ENCODE measurements at places on chromosomes 4 and X.
A peak's percentile ranks its signal among the peaks of the same experiment; 100 is the strongest.

GRCh38 chrX:18917831-18918230 lies 66.1 kb downstream of the PHKA2 start:
- no peak for DNase-seq

DNA sequence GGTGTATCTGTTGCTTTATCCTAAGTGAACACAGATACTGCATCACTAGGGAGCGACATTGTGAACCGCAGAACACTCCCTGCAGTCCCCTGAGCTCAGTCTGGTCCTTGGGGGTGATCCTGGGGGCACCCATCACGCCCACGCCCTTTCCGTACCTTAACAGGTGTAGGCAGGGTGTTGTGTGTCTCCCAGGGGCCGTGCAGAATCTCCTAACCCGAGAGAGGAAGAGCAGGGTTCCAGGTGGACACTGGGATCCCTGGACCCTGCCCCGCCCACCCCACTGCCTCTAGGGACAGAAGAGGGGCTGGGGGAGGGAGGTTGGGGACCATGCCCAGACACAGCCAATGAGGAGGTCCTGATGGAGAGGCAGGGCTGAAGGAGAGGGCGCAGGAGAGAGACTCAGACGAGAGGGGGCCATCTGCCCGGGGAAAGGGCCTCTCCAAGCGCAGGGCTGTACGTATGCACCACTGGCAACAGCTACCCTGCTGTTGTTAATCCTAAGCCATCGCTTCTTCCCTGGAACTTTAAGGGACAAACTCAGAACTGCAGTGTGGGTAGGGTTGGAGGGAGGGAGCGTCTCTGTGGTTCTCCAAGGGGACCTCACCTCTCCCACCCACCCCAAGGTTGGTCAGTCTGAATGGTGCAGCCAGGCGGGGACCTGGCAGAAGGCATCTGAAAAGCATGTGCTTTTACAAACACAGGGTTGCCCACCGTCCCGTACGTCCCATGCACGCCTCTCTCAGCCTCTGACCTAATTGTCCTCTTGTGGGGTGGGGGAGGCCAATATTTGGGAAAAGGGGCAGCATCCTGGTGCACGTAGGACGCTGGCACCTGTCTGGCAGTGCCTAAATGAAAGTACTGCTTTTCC lies 2.5 kb downstream of the P2RY8 start:
- peak; percentile 65 for DNase-seq

- DNase-seq = no peak
These were observed 176.0 kb downstream of the SMARCA1 start for GRCh38 chrX:129347291-129347690.

DNA sequence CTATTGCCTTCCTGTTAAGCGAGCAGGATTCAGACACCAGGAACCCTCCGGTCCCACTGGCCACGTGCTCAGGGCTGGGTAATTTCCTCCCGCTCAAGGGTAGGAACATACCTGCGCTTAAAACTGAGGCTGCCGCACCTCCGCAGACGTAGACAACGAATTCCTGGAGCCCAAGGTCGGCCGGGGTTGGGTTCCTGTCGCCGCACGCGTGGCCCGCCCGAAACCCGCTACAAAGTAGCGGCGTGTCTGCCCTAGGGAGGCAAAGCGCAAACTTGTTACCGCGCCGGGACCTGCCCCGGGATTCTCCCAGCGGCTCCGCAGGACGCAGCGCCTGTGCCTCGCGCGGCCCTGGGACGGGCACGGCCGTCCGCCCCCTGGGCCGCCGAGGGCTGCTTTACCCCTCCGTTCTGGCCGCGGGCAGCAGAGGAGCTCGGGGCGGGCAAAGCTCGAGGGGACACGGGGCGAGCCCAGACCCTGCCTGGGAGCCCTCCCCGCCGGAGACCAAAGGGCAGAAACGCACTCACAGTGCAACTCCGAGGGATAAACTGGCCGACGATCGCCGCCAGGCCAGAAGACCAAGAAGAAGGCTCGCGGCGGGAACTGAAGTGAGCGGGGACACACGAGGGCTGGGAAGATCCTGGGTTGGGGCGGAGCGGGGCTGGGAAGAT lies at the start of gene ERVMER34-1:
TSS of gene ERVMER34-1 (minus strand) at position 607 of the 668 bp plus-strand sequence. CDS start 5,905 bp downstream, outside the sequence.
- DNase-seq = peak; percentile 25

GRCh38 chrX:148215726-148216125 lies 234.6 kb downstream of the FMR1NB start:
- no peak for DNase-seq

DNA sequence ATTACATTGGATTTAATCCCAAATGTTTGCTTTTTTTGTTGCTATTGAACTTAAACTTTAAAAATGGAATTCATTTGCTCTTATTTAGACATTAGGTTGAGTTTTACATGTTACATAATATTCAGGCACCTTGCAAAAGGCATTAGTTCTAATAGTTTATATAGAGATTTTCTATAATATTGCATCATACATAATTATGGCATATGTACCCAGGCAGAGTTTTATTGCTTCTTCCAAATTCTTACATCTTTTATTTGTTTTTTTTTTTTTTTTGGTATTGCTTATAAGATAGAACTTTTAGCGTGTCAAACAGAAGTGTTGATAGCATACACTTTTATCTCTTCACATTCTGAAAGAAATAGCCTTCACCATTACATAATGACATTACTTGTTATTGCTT lies 487.7 kb downstream of the GABRG1 start:
- DNase-seq = no peak

DNA sequence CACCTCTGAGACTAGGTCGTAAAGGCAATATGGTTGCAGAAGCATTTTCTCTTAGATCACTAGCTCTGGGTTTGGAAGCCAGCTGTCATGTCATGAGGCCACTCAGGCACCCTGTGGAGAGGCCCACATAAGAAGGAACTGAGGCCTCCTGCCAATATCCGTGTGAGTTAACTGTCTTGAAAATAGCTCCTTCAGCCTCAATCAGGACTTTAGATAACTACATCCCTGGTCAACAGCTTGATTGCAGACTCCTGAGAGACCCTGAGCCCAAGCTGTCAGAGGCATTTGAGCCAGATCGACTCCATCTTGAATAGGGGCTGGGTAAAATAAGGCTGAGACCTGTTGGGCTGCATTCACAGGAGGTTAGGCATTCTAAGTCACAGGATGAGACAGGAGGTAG lies 15.1 kb upstream of the REPS2 start:
- DNase-seq = no peak

- no peak for DNase-seq
These were observed 19.1 kb upstream of the CXCL6 start for GRCh38 chr4:73817341-73817740.

- peak; percentile 15 for DNase-seq
These were observed 1.6 kb upstream of the ABLIM2 start for GRCh38 chr4:8160233-8160560.

DNA sequence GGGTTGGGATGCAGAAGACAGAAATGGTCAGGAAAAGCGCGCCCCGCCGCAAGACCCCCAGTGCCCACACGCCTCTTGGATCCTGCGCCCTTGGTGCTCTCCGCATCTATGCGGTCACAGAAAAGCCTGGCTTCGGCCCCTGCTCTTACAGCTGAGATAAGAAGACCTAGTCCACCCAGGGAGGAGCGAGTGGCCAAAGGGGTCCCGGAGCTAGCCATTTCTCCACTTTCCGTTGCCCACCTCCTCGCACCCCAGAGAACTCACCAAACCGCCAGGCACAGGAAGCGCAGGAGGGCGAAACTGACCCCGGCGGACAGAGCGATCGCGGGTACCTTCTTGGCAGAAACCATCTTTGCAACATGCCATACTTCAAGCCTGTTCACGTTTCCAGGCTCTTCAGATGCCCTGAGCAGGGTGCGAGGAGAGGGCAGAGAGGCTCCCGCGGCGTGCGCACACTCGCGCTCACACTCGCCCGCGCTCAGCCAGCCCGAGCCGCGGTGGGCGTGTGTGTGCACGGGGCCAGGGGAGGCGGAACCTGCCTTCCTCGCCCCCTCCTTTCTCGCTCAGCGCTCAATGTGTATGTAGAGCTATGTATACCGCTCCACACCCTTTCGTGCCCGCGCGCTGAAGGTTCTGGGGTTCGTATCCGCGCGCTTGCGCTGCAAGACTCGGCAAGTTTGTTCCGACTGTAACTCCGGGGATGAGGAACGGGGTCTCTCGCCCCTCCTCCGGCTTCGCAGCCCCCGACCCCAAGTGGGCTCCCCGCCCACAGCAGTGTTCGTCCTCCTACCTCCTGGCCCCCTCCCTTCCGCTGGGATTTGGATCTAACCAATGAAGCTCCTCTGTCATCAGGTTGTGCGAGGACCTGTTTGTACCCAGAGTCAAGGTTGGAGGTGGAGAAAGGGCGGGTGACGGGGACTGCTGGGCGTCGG lies at the start of gene GABRA4:
TSS of gene GABRA4 (minus strand) at position 507 of the 932 bp plus-strand sequence. CDS start at position 350, 157 bp downstream.
- no peak for DNase-seq

DNA sequence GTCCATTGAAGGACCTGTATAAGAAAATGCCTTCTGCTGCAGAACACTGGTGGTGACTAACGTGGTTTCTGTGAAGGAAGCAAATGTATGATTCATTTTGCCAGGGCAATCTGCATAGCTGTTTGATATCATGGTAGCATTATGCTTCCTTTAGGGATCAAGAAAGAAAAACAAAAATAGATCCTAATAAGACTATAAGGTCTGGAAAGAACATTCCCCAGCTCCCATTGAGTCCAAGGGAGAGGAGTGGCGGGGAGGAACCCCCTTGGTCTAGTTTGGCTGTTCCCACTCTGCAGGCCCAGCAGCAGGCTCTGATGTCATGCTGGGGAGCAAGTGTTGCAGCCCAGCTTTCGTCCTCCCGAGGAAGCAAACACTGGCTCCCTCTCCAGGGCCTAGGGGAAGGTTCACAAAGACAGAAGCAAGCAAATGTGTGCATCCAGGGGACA lies 154.5 kb upstream of the GALNT7 start:
- DNase-seq = no peak

DNA sequence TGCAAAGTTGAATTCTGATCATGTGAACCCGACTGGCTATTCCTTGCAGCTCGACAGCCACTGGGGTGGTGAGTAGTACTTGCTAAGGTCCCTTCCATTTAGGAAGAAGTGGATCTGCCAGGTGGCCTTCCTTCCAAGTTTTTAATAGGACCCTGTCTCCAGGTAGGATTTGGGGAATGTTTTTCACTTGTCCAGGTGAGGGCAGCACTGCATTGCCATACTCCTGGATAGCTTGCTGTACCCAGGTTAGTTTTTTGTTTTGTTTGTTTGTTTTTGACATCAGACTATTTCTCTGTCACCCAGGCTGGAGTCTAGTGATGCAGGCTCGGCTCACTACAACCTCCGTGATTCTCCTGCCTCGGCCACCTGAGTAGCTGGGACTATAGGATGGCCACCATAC lies 29.8 kb downstream of the SAGE1 start:
- no peak for DNase-seq

DNA sequence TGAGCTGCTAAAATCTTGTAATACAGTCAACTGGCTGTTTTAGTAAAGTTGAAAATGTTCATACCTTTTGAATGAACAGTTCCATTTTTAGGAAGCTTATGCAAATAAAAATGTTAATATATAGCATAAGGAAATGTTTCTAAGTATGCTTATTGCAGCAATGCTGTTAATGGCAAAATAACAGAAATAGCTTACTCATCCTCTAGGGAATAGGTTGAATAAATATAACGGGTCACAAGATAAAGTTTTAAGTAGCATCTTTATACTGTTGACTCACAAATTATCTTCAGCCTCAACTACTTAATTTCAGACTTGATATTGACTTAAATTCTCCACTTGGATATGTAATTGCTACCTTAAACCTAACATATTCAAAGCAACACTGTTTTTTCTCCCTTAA lies 27.7 kb downstream of the HERC3 start:
- no peak for DNase-seq

- DNase-seq = no peak
These were observed 3.5 kb upstream of the SAP30 start for GRCh38 chr4:173367285-173367684.

GRCh38 chrX:68443155-68443868 lies 10.0 kb upstream of the OPHN1 start:
- no peak for DNase-seq

DNA sequence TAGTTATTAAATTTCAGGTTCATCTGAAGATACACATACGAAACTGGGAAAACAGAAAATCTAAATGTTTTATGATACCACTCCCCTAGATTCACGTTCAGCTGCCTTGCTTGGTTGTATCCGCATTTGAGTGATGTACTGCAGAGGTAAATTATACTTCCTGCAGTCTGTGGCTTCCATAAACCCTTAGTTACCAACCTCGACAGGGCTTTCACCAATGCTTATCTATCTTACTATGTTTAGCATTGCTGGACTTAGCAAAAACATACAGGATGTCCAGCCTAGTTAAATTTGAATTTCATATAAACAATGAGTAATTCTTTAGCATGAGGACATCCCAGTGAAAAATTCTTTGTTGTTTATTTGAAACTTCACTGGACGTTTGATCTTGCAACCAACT lies 108.8 kb downstream of the TMA16 start:
- peak; percentile 27 for DNase-seq

DNA sequence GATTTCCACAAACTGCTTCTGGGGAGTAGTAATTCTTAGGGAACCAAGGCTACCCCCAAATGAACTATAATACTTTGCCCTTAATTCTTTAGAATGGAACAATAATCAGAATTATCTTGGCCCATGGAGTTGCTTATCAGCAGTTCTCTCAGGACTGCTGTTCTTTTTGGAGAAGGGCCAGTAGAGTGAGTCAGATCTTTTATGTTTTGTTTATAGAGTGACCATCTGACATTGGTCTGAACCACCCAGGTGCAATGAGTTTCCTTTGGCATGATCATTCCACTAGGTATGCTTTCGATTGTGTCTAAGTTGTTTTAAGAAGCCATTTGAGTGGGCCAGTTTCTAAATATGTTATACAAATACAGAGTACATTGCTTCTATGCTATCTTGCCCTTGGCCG lies 31.8 kb downstream of the PRRG1 start:
- no peak for DNase-seq

GRCh38 chrX:48937054-48937907 lies 18.5 kb upstream of the PIM2 start:
- peak; percentile 90 for DNase-seq

GRCh38 chr4:3387154-3387942 lies 54.4 kb upstream of the HGFAC start:
- DNase-seq = peak; percentile 69

DNA sequence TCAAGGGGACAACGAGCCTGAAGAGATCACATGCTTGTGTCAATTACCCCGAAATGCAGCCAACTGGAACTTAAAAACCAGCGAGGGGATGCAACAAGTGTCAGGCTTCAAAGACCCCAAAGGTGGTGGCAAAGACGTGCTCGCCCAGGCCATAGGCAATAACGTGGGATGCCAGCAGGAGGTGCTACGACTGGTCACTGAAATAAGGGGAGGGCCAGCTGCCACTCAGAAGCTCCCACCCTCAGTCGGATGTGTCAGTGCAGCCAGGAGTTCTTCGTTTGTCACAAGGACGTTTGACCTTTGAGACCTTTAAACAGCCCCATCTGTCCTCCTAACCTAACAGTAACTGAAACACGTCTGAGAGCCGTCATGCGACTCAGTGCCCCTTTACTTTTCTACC lies 556.8 kb upstream of the PCDH10 start:
- DNase-seq = no peak

DNA sequence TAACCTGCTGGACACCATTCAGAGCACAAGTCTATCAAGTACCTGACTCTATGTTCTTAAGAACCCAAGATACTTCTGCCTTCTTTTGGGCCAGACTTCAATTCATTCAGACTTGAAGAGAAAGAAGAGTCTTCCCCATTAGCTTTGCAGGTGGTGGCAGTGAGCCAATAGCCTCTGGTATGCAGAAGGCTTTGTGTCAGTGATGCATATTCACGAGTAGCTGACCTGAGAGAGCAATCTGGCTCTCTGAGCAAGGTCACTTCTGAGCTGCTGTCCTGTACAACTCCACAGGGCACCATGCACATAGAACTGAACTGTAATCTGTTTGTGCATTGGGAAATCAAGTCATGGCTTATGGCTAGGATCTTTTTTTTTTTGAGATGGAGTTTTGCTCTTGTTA lies 39.9 kb upstream of the SPINK2 start:
- no peak for DNase-seq

GRCh38 chr4:176988226-176988625 lies 195.5 kb upstream of the VEGFC start:
- DNase-seq = no peak

- DNase-seq = no peak
These were observed 129.3 kb downstream of the TMA16 start for GRCh38 chr4:163623787-163624186.

Data from B cell (primary cell).